Astrocyte (in vitro differentiated cells and primary cell): ENCODE measurements at places on chromosomes 16 and 17. TPM values are rescaled to one million over a fixed set of nuclear protein-coding genes. Genes with fewer than 3 reads are reported as not detected.
A peak's percentile ranks its signal among the peaks of the same experiment; 100 is the strongest.

DNA sequence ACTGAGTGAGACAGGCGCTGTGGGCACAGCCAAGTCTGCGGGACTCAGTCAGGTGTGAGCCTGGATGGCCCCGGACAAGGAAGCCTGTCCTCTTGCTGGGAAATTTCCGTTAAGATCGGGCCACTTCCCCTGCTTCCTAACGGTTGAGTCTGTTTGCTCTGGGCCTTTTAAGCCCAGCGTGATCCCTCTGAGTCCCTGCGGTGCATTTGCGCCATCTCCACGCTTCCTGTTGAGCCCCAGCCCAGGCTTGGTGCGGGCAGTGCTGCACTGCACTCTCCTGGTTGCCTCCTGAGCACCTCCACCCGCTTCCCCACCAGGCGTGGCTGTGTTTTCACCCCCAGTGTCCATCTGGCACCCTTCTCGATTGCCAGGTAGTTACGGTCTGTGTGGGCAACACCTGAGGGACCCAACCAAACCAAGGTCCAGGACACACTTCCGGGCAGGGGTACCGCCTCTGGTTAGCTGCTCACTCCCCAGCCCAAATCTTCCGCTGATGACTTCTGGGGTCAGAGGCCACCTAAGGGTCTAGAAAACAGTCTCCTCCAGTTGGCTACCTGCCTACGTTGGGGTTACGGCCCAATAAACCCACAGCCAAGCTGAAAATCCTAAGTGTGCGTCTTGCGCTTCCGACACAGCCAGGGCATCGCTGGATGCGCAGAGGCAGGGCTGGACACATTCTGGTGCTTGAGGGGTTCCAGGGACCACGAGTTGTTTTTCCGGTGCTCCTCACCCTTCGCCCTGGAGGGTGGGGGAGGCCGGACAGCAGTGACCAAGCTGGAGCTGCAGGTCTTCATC, 1.4 kb upstream of the SLC25A10 start:
- no peak for DNase-seq

DNA sequence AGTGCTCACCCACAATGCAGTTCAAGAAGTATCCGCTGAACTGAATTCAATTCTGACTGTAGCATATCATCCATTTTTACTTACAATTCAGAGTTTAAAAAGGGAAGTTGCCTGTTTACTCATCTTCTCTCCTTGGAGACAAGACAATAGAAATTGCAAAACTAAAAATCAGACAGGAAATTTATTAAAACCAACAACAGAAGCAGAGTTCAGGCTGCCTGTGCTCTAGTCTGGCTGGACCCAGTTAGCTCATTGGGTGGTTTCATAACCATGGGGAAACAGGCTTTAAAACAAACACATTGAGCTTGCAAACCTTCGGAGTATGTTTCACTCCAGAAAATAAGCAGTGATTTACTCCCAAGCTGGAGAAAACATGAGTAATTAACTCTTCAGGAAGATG, 321.4 kb downstream of the GRIN2A start:
- no peak for DNase-seq

DNA sequence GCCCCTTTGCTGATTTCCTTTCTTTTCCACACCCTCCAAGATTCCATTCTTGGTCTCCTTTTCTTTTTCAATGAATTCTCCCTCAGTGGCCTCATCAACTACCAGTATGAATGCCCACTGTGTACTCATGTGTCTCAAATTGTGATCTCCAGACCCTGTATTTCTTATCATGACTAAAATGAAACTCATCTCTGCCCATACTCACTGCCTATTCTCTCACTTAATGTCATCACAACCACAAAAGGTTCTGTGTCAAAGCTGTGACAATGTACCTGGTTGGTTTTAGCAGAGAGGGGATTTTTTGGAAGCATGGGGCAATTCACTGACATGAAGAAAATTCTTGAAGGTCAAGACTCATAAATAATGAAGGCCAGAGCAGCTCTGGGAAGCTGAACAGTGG, 11.5 kb upstream of the TBX4 start:
- DNase-seq: no peak

DNA sequence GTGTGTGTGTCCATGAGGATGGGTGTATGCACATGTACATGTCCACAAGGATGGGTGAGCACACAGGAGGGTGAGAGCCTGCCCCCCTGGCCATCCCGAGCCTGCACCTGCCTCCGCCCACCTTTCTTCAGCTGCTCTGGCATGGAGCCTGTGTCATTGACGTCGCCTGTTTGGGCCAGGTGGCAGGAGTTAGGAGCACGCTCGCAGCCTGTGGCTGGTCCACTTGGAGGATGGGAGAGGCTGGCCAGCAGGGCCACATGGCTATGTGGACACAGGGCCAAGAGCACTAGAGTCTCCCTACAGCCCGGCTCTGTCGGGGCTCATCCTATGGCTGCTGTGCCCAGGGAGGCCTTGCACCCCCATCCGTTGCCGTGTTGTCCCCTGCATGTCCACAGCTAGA, 21.4 kb downstream of the BAHCC1 start:
- DNase-seq: no peak

DNA sequence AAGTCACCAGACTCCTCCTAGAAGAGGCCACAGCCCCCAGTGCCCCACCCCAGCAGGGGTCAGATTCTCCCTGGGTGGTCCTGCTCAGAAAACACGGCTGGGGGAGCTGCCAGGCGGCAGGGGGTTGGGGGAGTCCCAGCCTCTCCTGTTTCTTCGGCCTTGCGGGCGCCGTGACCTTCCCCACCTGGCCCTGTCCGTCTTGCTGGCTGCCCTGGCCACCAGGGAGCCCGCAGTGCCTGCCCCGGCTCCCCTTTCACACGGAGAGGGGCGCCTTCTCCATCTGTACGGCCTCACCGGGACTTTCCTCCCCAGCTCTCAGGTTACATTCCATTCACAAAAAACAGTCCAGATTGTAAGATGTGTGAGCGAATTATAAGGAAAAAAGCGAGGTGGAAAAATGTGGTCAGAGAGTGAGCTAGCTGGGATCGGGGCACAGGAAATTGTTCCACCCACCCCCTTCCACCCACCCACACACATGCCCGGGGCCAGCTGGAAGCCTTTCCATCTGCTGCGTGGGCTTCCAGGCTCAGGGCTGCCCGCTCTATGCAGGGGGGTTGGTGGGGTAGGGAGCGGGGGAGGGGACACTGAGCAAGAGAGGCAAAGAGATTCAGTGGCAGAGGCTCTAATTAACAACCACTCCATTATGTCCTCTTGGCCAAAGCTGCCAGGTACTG, 14.6 kb upstream of the CIBAR2 start:
- DNase-seq: peak; percentile 94

CFAP97D1 gene
- total RNA-seq: 0.16 TPM in 1 of 2 replicates, not detected in the other

DNA sequence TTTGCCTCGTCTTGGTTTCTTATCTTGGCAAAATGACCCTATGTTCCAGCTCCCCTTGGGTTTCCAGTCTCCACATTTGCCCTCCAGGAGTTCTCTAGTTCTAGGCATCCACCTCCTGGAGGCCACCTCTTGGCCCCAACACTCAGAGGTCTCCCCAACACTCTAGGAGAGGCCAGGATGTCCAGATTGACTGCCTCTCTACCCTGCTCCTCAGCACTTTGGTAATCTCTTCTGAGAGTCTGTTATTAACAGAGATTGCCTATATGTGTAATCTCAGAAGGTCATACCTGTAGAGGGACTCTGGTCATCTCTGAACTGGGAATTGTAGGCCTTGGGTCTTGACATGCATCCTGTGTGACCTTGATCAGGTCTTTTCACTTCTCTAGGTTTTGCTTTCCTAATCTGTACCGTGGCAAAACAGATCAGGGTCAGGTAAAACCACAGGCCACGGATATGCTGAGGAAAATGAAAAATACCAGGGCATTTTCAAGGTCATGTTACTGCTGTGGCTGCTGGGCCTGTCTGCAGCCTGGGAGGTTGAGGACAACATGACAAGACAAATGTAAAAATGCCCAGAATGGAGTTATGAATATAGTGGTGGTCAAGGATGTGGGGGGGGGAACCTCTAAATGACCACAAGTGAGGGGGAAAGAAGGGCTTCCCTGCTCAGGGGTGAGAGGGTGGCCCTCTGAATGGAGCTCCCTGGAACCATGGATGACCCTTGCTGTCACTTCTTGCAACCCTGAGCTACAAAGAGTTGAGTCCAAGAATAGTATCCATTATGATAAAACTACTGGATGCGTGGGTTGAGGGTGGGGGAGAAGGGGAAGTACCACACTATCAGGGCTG, 5.0 kb upstream of the CCL4L2 start:
- DNase-seq: no peak

GRCh38 chr16:3363793-3364192, 8.1 kb downstream of the OR2C1 start:
- DNase-seq: no peak

GRCh38 chr17:50684288-50684611, 23.5 kb downstream of the ANKRD40 start:
- DNase-seq: no peak

CD300C gene
- 0.27 TPM in 1 of 2 replicates, not detected in the other for total RNA-seq

- DNase-seq: no peak
Observed at GRCh38 chr17:64331366-64331765, 59.3 kb downstream of the PECAM1 start.

USP7 gene
- total RNA-seq: 93.6 and 96.9 TPM in 2 replicates

DNA sequence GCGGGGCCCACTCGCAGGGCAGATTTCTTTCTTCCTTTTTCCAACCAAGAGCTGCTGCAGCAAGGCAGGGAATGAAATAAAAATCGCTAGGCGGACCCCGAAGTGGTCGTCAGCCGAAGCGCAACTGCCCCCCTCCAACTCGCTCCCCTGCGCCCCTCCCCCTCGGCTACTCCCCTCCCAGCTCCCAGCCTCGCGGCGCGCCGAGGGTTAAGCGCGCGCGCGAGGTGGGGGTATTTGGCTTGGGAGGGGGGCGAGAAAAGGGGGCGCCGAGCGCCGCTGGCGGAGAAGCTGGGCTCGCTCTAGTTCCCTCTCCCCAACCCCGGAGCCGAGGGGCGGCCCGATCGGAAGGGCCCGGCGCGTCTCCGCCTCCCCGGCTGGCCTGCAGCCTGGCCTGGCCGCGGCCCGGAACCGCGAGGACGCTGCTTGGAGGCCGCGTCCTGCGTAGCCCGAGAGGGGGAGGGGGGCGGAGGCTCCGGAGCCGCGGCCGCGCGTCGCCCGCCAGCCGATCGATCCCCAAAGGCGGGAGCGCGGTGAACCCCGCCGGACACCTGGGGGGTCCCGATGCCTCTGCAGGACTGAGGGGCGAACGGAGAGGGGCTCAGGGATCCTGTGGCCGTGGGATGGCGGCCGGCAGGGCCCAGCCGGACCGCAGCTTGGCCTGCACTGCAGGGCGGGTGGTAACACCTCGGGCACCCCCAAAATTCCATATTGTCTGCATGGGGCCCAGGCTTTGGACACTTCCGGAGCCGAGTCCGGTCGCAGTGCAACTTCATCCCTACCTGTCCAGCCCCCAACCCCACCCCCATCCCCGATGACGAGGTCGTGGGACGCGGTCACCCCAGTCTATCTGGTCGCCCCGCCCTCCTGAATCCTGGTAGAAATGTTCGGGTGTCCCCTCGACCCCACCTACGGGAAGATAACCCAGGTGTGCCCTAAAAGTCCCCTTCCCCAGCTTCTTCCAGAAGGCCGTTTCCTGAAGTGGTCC, 4.9 kb upstream of the CBX4 start:
- DNase-seq: peak; percentile 51

AIPL1 gene
- total RNA-seq: not detected in 2 replicates

DNA sequence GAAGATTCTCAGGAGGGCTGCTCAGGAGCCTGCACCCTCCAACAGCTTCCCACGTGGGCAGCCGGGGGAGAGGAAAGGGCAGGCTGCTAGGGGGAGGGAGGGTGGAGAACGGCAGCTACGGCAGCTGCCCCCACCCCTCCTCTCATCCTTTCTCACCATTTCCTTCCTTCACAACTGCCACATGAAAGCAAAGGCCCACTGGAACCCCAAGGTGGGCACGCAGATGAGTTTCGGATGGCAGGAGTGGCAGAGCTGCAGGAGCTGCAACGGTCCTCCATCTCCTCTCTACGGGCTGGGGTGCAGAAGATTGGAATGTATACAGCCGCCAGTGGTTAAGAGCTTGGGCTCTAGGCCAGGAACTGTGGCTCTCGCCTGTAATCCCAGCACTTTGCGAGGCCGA, 77.7 kb downstream of the GAS7 start:
- DNase-seq: no peak

DNA sequence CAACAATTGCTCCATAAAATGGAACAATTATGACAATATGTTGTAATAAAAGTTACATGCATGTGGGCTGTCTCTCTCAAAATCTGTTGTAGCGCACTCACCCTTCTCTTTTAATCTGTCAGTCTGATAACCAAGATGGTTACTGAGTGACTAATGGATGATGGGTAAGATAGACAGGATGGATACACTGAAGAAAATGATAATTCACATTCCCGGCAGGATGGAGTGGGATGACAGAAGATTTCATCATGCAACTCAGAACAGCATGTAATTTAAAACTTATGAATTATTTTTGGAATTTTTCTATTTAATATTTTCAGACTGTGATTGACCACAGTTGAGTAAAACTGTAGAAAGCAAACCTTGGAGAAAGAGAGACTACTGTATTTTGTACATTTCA, 30.5 kb downstream of the CDH13 start:
- DNase-seq: peak; percentile 39

C1QL1 gene
- not detected in 2 replicates for total RNA-seq

GRCh38 chr17:73307130-73307529, 4.7 kb downstream of the CDC42EP4 start:
- no peak for DNase-seq

DNA sequence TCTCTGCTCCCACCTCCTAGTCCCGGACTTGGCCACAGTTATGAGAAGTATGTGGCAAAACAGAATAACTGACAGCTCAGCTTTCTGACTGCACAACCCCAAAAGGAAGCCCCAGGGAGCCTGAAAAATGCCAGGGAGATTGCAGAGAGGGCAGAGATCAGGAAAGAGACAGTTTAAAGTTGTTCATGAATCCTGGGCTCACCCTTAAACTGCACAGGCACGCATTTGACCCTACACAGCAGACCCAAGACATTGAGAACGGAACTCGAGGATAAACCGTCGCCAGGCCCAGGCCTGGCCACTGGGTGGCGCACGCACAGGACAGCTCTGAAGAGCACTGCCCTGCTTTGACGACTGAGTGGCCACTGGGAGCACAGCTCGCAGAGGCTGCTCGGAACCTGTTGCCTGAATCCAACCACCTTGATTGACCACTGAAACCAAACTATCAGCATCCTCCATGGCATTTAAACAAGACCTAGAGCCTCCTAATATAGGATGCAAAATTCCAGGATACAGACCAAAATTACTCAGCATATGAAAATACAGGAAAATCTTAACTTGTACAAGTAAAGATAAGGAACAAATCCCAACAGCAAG, 114.0 kb downstream of the C16orf95 start:
- DNase-seq: peak; percentile 81

PCYT2 gene
- total RNA-seq: 26.0 and 31.6 TPM in 2 replicates

GRCh38 chr17:77613218-77613617, 345.3 kb upstream of the TNRC6C start:
- no peak for DNase-seq

GRCh38 chr16:28824717-28824973, 1.8 kb downstream of the ATXN2L start:
- DNase-seq: no peak
